ENCODE measurements at places on chromosomes 4 and X.

DNA sequence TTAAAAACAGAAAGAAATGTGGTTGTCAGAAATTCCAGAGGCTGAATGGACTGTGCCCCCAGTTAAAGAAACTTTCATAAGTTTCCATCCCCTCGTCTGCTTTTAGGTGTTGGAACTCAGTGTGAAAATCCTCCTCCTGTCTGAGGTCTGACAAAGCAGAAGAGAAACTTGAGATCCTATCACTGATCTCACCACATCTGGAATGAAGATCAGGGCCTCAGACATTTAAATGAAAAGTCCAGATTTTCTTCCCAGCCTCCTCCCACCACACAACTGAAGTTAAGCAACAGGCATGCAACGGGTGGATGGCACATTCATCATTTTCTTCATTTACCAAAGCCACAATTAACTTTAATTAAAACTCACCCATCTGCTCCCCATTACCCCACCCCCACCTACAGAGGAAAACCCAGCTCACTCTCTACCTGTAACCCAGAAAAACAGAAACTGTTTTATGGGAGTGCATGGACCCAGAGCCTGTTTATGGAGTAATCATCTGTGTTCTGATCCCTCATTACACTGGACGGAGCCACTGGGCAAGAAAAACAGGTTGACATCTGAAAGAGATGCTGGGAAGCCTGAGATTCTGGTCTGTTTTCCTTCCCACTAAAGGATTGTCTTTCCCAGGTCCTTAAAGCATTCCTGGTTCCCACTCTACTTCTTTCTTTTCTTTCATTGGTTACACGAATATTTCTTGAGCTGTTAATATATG is 58.1 kb upstream of the HOPX start:
- DNase-seq = no peak

- no peak for DNase-seq
Measured at GRCh38 chr4:128955751-128956150, 137.6 kb downstream of the SCLT1 start.

DNA sequence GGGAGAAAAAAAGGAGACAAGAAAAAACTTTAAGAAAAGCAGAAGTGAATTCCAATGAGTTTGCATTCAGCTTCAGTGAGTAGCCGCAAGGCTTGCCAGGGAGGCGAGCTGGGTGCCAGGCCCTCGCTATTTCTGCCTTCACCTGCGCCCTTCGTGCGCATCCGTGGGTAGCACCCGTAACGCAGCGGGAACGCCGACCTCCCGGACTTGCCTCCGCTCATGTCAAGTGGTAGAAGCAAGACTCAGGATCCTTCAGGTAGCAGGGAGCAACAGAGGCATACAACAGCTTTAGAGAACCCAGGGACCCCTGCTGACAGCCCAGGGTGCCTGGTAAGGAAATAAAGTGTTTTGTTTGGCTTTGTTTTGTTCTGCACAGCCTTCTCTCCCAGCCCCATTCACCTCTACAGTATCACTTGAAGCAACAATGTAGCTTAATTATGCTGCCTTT is 140.0 kb upstream of the BCOR start:
- no peak for DNase-seq

DNA sequence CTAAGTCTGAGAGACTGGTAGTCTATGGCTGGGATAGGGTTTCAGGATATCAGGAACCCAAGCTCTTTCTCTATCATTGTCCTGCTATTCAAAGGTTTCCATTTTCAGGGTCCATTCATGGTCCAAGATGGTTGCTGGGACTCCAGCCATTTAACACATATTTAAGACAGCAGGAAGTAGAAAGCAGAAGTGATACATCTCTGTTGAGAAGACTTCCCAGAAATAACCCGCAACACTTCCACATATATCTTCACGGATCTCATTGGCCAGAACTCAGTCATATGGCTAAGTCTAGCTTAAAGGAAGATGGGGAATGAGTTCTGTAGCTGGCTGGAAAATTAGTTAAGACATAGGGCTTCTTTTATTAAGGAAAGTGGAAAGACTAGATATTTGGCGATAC is 23.8 kb downstream of the CTSO start:
- DNase-seq = no peak

GRCh38 chr4:30939684-30940083 is 219.5 kb downstream of the PCDH7 start:
- no peak for DNase-seq

DNA sequence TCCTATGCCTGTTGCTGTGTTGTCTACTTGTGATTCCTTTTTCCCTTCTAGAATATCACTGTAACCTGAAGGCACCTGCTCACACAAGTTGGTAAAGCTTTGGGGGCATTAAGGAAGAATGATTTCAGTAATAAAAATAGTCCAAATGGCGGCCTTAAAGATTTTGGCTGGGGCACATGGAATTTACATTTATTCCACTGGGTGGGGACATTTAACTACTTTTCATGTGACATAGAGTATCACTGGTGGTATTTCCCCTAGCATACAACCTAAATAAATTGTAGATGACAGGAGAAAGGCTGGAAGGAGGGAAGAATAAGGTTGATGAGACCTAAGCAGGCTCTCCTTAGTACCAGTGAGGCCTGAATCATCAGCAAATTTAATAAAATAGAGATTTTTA is 121.8 kb upstream of the EDA2R start:
- DNase-seq = no peak

All from activated CD4-positive, CD25-positive, alpha-beta regulatory T cell (primary cell).